Renal cortical epithelial cell (primary cell): ENCODE measurements at places on chromosomes 7 and 10. TPM values are rescaled to one million over a fixed set of nuclear protein-coding genes. Genes with fewer than 3 reads are reported as not detected.

GRK5 gene
- total RNA-seq, result 1.1 and 3.0 TPM in 2 replicates

SPDYE5 gene
- 0.10 and 0.35 TPM in 2 replicates for total RNA-seq

ABCC2 gene
- total RNA-seq, result 0.17 and 0.65 TPM in 2 replicates

PLEKHS1 gene
- total RNA-seq, result under 0.01 and 0.45 TPM in 2 replicates

CHAT gene
- total RNA-seq, result not detected in 2 replicates

OLAH gene
- total RNA-seq, result 0.05 and 6.9 TPM in 2 replicates

TAS2R4 gene
- total RNA-seq, result 1.8 TPM in 1 of 2 replicates, not detected in the other

RTKN2 gene
- total RNA-seq, result 3.4 and 4.7 TPM in 2 replicates

STEAP1 gene
- total RNA-seq, result 13.4 and 17.4 TPM in 2 replicates

ITGA8 gene
- total RNA-seq, result under 0.01 and 0.05 TPM in 2 replicates

SLC18A3 gene
- total RNA-seq, result 0.10 TPM in 1 of 2 replicates, not detected in the other

TRIL gene
- 0.35 and 0.94 TPM in 2 replicates for total RNA-seq

DNA sequence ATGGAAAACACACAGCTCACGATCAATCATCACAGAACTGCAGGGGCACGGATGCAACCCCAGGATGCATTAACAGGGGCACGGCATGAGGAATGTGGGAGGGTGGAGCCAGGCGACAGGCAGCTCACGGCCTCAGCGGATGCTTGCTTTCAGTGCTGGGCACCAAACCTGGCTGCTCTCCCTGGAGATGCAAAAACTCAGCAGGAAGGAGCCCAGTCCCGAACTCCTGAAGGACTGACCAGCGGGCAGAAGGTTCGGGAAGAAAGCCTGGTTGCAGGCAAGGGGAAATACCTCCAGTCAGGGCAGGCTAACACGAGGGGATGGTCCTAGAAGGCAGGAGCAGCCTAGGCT lies 66.8 kb downstream of the CHST15 start:
- DNase-seq, result no peak

DNA sequence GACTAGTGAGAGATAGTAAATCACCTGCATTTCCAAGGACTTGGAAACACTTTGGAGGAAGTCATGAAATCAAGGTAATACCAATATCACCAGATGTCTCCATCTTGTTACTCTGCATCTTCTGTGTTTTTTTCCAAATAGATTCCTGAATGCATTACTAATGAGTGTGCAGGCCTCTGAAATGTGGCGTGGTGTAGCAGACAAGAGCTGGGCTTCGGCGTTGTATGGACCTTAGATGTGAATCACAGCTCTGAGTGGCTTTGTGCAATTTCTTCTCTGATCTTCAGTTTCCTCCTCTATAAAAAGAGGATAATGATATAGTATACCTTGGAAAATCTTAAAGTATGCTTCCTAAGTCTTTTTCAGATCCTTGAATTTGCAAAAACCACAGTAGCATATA lies 9.6 kb upstream of the MYPN start:
- no peak for DNase-seq

GRCh38 chr7:22664988-22665798 lies 61.8 kb upstream of the IL6 start:
- no peak for DNase-seq

DNA sequence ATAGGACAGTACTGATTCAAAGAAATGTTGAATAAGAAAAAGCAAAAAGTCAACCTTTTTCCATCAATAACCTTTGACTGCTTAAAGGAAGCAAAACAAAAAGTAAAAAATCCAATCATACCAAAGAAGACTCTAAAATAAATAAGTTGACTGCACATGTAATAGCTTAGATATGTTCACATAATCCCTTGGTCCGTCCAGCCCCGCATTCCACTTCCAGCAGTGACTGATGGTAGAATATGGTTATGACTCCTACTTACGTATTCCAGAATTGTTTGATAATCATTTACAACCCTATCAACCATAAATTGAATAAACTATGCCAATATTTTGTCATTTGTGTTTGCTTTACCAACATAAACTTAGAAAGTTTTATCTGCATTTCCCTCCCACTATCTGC lies 77.9 kb downstream of the CTNNA3 start:
- DNase-seq, result no peak

- no peak for DNase-seq
These were observed 83.5 kb downstream of the VIPR2 start for GRCh38 chr7:159061209-159061608.

- no peak for DNase-seq
These were observed 40.4 kb upstream of the SHH start for GRCh38 chr7:155852426-155853301.

DNA sequence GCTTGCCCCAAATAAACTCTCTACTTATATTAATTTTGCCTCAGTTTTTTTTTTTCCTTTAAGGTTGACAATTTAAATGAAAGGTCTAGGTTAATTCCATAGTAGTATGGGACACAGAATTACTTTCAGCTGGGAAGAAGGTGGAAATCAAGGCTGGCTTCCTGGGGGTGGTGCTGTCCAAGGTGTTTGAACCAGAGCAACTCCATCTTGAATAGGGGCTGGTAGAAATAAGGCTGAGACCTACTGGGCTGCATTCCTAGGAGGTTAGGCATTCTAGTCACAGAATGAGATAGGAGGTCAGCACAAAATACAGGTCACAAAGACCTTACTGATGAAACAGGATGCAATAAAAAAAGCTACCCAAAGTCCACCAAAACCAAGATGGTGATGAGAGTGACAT lies 1190.8 kb upstream of the AUTS2 start:
- DNase-seq, result no peak

DNA sequence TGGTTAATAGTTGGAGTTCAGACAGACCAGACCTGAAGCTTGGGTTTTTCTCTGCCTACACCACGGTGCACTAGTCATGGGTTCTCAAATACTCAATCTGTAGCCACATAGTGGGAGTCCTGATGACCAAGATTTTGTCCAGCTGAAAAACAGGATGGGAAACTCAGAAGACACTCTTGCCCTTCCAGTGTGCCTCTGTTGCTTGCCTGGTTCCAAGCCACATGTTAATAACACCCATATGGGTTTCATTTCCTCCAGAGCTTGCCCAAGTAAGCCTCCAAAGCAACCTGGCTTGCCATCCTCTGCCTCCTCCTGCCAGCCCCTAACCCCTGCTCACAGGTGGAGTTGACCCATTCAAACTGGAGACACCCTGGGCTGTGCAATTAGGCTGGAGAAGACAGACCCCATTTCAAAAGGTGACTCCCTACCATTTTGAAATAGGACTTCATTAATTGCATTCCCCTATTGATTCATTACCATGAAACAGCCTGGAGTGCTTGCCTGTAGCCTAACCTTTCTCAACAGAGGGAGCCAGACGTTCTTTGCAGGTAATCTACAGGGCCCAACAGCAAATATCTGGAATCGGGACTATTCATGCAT lies 108.0 kb upstream of the HABP2 start:
- no peak for DNase-seq

DNA sequence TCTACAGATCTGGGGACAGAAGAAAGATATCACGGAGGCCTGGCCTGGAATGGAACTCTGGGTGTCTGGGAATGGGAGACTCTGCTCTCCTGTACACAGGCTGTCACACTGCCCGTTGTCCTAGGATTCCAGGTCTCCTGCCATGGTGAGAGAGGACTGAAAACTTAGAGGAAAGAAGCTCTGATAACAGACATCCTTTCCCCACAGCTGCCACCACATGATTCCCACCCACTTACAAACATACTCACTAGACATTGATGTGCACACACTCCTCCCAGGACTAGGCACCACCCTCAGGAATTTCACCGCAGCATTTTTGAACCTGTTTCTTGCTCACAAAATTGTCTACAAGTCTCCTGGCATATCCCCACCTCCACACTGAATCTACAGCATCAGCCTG lies 5.7 kb downstream of the ZNF92 start:
- DNase-seq, result peak; percentile 13

DNA sequence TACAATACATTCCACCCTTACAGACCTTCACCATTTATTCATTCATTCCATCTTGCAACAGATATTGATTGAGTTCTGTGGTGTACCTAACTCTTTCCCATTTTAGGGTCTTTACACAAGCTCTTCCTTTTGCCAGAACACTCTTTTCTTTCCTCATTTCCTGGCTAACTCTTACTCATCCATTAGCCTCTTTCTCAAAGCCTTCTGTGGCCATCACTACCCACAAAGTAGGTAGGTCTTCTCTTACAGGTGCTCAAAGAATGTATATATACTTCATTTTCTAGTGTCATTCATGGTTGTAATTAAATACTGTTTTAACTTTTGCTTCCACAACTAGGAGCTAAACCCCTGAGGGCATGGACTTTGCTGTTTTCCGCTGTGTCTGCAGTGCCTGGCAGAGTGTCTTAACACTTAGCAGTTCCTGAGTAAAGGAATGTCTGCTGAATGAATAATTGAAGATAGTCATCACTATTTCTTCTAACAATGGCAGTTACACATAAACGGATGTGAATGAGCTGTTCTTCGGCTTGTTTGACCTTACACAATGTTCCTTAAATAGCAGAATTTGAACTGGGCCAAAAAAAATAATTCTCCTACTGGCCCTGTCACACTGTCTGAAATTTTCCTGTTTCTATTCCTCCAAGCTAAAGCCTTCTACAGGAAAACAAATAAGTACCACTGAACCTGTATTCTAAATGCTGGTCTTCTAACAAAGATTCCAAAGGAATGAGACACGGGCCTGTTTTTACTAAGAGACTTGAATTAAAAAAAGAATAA lies 15.1 kb downstream of the BCAP29 start:
- peak; percentile 96 for DNase-seq

- DNase-seq, result no peak
These were observed 11.9 kb downstream of the TSPAN14 start for GRCh38 chr10:80465839-80466590.

DNA sequence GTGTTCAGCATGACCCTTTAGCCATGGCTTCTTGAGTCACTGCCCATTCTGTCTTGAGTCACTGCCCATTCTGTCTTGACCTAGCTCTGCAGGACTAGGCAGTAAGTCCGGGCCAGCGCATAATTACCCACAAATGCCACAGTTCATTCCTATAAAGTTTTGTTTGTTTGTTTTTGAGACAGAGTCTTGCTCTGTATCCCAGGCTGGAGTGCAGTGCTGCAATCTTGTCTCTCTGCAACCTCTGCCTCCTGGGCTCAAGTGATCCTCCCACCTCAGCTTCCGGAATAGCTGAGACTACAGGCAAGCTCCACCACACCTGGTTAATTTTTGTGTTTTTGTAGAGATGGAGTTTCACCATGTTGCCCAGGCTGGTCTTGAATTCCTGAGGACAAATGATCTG lies 32.7 kb upstream of the TARP start:
- peak; percentile 89 for DNase-seq

DNA sequence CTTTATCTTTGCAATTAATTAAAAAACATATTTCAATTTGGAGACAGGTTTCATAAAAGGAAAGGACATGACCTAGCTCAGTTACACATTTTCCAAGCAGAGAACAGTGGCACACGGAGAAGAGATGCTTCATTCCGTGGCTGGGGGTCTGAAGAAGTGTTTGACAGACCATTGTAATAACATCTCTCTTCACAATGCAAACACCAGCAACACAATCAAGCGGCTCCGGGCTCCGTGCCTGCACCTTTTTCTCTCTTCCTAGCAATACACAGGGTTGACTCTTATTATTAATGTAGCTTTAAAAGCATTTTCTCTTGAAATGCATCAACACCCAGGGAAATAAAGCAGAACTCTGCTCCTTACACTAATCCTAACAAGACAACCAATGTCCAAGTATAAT lies 261.0 kb upstream of the AOAH start:
- DNase-seq, result no peak

- no peak for DNase-seq
These were observed 225.6 kb upstream of the CACNA2D1 start for GRCh38 chr7:82669141-82669540.

DNA sequence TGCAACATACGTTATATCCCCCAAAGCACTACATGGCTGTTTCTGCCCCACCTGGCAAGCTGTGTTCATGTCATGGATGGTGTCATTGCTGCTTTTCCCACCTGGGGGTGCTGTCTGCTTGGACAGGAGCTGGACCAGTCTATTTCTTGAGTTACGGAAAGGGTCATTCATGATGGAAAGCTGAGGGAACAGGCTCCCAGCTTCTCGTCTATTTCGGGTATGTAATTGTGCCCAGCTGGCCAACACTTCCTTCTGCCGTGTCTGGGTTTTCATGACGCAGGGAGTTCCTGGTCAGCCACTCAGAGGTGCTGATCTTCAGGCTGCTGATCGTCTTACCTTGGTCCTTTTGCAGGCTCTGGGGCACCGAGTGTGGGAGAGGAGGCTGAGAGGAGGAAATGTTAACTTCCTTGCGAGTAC lies 8.6 kb downstream of the BTBD16 start:
- peak; percentile 60 for DNase-seq

DNA sequence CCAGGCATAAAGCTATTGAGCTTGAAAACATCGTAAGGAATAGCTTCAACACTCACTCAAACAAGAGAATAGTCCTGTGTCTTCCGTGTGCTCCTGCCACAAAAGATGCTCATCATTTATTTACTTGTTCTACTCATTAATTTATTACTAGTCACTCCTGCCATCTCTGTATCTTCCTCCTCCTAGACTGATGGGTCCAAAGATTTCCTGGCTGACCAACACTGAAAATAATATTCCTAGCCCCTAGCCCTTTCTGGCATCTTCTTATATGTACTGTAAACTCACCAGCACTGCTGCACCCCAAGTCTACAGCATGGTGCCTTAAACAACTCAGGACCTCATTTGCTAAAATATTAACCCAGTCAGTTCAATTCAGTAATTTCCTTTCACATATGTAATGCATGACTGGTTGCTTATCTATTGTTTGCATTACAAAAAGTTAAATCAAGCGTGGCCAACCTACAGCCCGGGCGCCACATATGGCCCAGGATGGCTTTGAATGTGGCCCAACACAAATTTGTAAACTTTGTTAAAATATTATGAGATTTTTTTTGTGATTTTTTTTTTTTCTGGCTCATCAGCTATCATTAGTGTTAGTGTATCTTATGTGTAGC lies 86.7 kb upstream of the GSDME start:
- no peak for DNase-seq

- DNase-seq, result no peak
These were observed 60.1 kb upstream of the GPR26 start for GRCh38 chr10:123606006-123606405.

DNA sequence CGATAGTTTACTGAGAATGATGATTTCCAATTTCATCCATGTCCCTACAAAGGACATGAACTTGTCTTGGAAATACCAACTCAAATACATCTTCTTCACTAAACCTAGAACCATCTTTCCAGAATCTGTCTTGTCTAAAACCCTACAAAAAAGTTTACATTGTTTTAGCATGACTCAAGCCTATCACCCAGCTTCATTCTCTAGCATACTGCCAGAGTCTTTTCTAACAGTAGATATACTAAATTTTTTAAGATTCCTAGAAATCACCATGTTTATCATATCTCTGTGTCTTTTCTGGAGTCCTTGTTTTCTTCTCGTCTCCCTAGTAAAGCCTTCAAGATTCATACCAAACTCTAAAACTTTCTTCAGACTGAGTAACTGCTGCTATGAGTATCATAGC lies 129.7 kb downstream of the SEMA3E start:
- no peak for DNase-seq
